CD4-positive, alpha-beta T cell (primary cell): ENCODE measurements at places on chromosomes 1 and 21. TPM values are rescaled to one million over a fixed set of nuclear protein-coding genes. Genes with fewer than 3 reads are reported as not detected.

The CHI3L1 gene
- not detected for total RNA-seq

The LYPD8 gene
- not detected for total RNA-seq

The GJB3 gene
- total RNA-seq: not detected

The CELA3A gene
- total RNA-seq: not detected

The KRTAP11-1 gene
- not detected for total RNA-seq

The TRIM46 gene
- 2.9 TPM for total RNA-seq

The TNFRSF14 gene
- total RNA-seq: 194 TPM

The PRCC gene
- 50.0 TPM for total RNA-seq
